ENCODE measurements at places on chromosomes 16 and 17. TPM values are rescaled to one million over a fixed set of nuclear protein-coding genes. Genes with fewer than 3 reads are reported as not detected.

DNA sequence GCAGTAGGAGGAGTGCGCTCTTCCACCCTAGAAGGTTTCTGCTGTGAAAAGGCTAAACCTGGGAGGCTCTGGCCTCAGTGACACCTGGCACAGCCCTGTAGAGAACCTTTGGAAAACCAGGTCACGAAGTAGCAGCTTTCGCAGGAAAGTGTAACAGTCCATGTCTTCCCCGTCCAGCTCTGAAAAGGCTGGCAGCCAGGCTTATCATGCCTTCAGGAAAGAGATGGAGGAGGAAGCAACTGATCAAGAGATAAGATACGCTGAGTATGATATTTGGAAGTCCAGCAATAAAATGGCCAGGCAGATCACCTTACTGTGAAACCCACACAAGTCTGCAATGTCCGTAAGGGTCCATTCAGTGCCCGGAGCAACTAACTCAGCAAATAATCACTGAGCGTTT, 22.3 kb downstream of the TUBD1 start:
- no peak for DNase-seq

The CLEC18B gene
- 0.91 TPM for total RNA-seq

DNA sequence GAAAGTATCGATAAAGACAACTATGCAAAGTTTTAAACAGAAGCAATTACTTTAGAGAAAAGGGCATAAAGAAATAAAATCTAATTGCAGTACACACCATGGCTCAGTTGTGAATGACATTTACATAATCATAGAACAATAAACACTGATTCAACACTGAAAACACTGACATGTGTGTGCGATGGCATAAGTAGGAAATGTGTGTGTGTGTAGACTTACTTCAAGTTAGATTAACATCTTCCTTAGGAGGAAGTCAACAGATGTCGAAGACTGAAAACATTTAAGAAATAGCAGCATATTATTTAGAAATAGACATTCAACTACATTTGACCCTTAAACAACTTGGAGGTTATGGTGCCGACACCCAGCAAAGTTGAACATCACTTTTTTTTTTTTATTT, 172.4 kb downstream of the STX8 start:
- no peak for DNase-seq

The DNASE1L2 gene
- 0.37 TPM for total RNA-seq

- no peak for DNase-seq
These were observed 7.5 kb downstream of the SLC13A2 start for GRCh38 chr17:28480799-28481571.

GRCh38 chr17:5719976-5720375, 135.7 kb upstream of the NLRP1 start:
- no peak for DNase-seq

The TNFRSF13B gene
- total RNA-seq: 3.1 TPM

The ENPP7 gene
- total RNA-seq: not detected

GRCh38 chr16:87491522-87492290, 1.1 kb downstream of the ZCCHC14 start:
- peak; percentile 53 for DNase-seq

GRCh38 chr16:87541872-87542234, 49.0 kb upstream of the ZCCHC14 start:
- DNase-seq: no peak

The CD300LD gene
- total RNA-seq: not detected

DNA sequence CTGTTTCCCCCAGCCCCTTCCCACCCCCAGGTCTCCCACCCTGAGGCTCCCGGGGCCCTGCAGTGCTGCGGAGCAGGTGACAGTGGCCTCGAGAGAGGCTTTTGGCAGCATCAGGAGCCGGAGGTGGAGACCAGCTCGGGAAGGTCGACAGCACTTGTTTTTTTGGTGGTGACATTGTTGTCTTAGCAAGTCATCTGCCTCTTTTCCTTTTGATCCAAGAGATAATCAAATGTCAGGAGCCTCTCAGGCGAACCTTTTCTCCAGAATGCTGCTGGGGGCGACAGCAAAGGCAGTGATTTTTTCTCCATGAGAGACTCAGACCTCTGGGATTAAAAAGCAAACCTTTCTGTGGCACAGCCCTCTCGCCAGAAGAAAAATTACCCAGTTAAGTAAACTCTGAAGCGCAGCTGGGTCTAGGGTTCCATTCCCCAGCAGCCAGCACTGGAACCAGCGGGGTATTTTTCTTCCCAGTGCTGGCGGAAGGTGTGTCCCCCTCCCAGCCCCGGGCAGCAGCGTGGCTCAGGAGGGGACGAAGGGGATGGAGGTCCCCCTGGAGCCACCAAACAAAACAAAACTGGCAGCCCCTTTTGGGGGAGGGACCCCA, 37.2 kb downstream of the GRIN2C start:
- DNase-seq: no peak

- DNase-seq: no peak
These were observed 141.8 kb downstream of the KATNIP start for GRCh38 chr16:27691721-27692120.

The CAPN15 gene
- total RNA-seq: 82.6 TPM

DNA sequence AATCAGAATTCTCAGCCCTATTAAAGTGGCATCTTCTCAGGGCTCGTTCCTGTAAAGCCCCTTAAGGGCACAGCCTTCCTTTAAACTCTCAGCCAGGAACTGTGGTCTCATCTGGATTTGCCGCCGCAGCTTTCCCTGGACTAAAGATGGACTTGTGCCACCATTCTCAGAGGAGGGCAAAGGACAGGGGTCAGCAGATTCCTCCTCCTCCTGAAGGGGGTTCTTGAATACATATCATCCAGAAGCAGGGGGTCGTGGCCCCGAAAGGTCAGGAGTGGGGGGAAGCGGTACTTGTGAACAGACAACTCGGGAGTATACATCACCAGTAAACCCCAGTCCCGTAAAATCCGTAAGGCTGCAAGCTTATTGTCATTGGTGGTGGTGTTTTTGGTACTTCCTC, 174.8 kb downstream of the RPTOR start:
- DNase-seq: no peak
